ENCODE measurements at places on chromosomes 11 and 22.

- no peak for DNase-seq
Observed at GRCh38 chr22:34903416-34903815, 162.5 kb upstream of the ISX start.

GRCh38 chr11:95821640-95822039 is 31.3 kb downstream of the CEP57 start:
- DNase-seq = no peak

GRCh38 chr11:59365232-59366018 is 6.7 kb downstream of the OR5AN1 start:
- DNase-seq = no peak

- DNase-seq = no peak
Observed at GRCh38 chr22:49856343-49856742, 2.7 kb downstream of the ZBED4 start.

- peak; percentile 46 for DNase-seq
Observed at GRCh38 chr22:21876486-21877176, 9.2 kb upstream of the MAPK1 start.

DNA sequence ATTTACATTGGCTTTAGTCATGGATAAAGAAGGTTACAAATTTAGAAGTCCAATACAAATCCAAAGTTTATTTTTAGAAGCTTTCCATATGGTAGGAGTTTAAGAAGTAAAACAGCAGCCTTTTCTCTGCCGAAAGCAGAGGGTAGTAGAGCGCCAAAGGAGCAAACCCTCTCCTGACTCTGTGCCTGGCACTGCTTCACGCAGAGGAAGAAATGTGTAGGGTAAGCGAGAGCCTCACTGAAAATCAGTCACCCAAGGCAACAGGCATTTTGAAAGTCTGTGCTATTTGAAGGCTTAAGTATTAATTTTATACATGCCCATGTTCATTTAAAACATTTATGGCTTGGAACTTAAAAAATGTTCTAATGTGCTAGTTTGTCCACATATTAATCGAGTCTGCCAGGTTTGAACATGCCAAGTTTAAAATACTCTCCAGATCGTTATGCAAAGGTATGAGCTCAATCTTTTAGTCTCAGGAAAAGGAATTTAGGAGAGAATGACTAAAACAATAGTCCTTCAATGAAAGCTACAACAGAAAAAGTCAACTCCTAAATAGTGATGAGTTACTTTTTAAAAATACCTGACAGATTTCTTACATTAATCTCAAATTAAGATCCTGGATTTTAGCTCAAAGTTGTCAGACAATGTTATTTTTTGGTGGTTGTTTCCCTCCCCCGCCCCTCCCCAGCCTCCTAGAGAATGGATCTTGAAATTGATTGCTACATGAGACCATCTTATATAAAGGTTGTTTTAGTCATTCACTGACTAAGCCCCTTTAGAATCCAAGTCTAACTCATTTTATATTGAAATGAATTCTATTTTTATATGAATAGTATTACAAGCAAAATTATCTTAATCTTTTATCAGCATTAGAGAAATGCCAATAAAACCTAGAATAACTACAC is 38.7 kb downstream of the MRTFA start:
- DNase-seq = no peak

DNA sequence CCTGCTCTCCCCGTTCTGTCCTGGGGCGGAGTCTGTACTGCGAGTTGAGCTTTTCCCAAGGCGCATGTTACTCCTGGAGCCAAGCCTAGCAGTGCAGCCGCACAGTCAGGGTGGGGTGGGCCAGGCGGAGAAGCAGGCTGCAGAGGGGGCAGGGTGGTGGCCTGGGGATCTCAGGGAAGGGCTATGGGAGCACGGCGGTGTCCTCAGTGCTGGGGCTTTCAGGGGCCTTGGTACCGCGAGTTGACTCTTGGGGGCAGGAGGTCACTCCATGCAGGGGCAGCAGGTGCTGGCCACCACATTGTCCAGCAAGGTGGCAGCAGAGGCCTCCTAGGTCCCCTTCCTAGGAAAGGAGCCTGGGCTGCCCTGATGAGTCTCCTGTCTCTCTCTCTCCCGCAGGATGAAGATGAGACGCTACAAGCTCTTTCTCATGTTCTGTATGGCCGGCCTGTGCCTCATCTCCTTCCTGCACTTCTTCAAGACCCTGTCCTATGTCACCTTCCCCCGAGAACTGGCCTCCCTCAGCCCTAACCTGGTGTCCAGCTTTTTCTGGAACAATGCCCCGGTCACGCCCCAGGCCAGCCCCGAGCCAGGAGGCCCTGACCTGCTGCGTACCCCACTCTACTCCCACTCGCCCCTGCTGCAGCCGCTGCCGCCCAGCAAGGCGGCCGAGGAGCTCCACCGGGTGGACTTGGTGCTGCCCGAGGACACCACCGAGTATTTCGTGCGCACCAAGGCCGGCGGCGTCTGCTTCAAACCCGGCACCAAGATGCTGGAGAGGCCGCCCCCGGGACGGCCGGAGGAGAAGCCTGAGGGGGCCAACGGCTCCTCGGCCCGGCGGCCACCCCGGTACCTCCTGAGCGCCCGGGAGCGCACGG is 14.9 kb upstream of the MIEF1 start:
- no peak for DNase-seq

DNA sequence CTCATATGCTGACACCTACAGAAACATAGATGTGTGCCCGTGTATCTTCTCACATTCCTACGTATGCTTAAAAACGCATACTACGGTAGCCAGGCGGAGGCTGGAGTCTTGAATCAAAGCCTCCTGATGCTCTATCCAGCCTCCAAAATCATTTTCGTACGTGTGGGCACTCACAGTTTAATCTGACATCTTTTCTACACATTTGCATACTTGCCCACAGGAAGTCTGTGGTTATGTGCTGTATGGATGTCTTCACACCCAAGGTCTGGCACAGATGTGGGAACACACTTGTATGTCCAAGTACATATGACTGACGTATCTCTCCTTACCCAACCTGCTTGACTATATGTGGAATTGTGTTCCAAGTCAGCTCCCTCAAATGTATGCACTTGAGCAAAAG is 561.8 kb upstream of the CADM1 start:
- DNase-seq = peak; percentile 61

DNA sequence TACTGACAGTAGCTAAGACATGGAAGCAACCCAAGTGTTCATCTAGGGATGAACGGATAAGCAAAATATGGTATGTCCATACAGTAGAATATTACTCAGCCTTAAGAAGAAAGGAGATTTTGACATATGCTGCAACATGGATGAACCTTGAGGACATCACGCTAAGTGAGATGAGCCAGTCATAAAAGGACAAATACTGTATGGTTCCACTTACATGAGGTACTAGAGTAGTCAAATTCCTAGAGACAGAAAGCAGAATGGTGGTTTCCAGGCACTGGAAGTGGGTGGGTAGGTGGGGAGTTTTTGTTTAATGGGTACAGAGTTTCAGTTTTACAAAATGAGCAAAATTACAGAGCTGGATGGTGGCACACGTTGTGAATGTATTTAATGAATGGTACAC is 18.1 kb downstream of the CHST1 start:
- no peak for DNase-seq

- DNase-seq = no peak
Observed at GRCh38 chr11:33018840-33019239, 3.2 kb downstream of the DEPDC7 start.
